ENCODE measurements at places on chromosomes 11 and 22.

DNA sequence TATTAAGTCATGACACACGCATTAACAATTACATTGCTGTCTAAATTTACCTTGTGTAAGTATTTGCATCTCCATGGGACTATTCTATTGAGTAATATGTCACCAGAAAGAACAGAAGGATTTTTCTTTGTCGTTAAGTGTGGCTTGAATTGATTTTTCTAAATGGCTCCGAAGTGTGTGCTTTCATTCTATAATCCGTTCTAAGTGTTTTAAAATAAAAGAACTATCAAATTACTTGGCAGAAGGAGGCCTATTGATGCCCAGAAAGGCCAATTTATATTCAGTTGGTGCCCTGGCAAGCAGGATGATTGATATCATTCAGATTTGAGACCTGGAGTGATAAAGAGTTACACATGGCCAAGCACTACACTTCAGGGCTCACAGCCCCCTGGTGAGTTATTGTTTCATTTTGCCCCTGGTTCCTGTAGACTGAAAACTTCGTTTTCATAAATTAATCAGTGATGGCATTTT lies 538.9 kb upstream of the ANO5 start:
- peak; percentile 96 for DNase-seq

GRCh38 chr11:27228232-27228905 lies 134.6 kb downstream of the CCDC34 start:
- no peak for DNase-seq

- DNase-seq = no peak
Observed at GRCh38 chr11:123429913-123430720, at the start of gene GRAMD1B. GRAMD1B (plus strand) TSS chr11:123430269; CDS start chr11:123430793, 524 bp downstream.

DNA sequence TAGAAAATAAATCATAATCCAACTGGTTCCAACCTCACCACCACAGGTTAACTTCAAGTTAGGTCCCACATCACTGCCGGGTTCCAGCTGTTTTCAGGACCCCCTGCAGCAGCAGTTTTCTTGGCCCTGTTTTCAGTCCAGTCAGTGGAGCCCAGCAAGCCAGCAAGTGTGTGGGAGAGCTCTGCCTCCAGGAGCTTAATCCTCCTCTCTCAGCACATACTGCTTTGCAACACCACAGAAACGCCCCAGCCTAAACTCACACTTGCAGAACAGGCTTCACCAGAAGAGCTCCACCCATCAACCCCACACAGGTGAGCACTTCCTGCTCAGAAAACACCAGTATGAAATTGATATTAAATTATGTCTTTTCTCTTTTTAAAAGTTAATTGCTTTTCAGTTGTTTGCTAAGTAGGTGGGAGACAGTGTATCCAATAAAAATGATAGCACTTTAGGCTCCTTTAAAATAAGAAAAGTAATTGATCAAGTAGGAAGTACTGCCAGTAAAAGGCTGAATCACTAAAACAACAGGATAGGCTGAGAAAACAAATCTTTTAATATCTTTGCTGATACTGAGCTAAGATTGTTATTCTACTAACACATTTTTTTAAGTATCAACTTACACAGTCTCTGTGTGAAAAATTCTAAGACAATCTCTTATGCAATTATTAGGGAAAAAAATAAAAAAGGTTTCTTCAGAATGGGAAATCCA lies 81.5 kb upstream of the TP53AIP1 start:
- no peak for DNase-seq

DNA sequence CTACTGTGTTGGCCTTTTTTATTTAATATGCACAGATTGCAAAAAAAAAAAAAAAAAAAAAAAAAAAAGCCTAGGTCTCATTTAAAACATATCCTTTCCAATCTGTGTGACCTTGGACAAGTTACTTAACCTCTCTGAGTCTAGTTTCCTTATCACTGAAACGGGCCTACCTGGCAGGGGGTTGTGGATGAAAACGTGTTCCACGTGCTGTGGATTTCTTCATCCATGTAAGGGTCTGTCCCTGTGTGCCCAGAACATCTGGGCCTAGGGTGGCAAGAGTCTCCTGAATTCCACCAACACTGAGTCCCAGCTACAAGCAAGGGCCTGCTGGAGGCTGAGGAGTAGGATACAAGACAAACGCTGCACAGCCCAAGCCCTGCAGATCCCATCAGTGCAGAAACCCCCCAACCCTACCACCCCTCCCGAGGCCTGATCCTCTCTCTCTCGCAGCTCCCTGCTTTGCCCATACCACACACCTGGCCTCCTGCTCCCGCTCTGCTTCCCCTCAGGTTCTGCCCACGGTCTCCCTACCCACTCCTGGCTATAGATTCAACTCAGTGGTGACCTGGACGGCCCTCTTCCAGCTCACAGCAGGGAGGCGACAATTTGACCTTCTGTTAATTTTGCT lies 4.7 kb upstream of the GNAZ start:
- DNase-seq = no peak

DNA sequence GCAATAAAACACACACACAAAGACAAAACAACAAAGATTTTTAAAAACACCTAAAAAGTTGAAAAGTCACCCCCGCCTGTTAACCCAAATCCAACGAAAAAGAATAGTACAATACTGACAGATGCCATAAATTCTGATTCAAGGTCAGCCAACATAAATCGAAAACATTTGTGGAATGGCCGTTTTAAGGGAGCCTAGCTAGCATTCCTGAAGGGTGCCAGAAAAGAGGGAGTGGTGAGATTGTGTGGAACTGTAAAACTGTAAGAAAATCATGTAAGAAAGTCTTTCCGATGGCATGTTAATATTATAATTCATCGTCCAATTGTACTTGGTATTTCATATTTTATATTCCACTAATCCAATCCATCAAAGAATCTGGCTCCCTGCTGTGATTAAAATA lies 75.1 kb downstream of the RAB38 start:
- no peak for DNase-seq

- no peak for DNase-seq
Observed at GRCh38 chr11:3128356-3129180, 36.5 kb downstream of the OSBPL5 start.

DNA sequence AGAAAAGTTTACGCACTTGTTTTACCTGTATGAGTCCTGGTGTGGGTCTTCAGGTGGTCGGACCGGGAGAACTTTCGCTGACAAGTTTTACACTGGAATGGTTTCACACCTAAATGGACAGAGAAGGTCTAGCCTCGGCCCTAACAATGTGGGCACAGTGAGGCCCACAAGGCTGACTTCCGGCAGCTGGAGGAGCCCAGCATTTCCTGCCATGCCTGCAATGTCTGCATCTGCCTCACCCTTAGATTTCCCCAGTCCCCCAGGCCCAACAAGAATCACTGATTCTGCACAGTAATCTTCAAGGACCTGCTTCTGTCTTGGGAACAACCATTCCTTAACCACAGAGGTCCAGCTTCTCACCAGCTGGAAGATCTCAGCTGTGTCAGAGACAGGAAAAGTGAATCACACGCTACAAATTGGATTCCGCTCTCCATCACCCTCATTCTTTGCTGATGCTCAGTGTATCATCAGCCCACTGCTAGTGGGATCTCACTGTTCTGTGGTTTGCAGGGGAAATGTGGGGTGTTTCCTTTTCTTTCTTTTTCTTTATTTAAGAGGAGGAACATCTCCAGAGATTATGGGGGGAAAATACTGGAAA lies 43.3 kb downstream of the WT1 start:
- no peak for DNase-seq

- no peak for DNase-seq
Observed at GRCh38 chr11:111598559-111598958, 3.7 kb upstream of the SIK2 start.

- DNase-seq = no peak
Observed at GRCh38 chr11:33064866-33065265, 25.5 kb downstream of the TCP11L1 start.

- DNase-seq = no peak
Observed at GRCh38 chr11:27392278-27393114, 29.5 kb upstream of the CCDC34 start.

DNA sequence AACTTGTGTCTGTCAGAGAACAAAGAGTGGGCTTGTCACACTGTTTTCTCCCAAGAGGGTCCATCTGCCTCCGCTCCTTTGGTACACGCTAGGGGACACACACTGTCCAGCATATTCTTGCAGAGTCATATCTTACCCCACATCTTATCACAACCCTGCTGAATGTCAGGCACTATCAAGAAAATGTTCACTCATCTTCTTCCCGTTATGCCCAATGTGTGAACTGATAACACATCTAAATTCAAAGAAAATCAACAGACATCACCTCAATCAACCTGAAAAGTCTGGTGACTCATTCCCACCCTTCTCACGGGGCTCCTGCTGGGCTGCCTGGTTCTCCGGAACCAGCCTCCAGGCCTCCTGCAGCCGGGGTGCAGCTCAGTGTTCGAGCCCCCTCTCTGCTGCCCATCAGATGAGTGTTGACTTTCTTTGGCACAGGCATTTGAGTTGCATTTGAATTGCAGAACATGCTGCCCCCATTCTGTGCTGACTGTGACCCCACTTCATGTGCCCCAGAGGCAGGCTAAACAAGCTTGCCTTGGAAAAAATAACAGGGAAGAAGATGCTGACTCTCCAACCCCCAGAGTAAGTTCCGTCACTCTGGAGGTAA lies 19.4 kb downstream of the GRAP2 start:
- DNase-seq = no peak

- DNase-seq = no peak
Observed at GRCh38 chr11:68189082-68189481, 24.0 kb downstream of the KMT5B start.

- DNase-seq = peak; percentile 4
Observed at GRCh38 chr22:22770280-22770871, 117.2 kb upstream of the IGLL5 start.

GRCh38 chr11:133921513-133921912 lies 35.3 kb downstream of the IGSF9B start:
- no peak for DNase-seq

GRCh38 chr11:33706546-33706945 lies 5.9 kb upstream of the C11orf91 start:
- DNase-seq = no peak

DNA sequence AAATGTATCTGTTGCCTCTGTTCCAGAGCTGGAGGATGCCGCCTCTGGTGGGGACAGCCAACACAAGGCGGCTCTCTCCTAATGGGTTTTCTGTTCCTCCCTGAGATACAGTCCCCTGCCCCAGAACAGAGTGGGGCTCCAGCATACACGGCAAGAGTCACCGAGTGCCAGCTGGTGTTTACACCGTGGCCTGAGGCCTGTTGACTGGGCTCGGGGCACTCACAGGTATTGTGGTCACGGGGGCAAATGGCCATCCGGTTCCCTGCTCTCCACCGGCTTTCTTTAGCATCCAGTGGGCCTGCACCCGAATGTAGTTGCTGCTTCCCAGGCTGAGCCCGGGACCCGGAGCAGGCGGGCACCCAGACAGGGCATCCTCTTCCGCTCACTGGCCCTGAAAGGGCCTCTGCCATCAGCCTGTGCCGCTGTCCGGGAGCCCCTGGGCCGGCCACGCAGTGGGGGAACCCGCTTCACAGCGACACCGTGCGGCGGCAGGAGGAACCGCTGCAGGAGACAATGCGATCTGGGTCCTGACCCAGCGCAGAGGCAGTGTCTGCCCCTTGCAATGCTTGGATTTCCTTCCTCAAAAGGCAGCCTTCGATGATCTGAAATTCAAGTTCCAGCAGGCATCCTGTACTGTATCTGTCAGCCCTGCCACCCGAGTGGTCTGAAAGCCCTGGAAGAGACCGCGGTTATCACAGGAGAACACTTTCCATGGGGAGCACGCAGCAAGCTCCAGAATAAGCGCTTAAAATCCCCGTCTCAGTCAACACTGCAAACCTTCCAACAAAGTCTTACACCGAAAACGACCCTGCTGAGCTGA lies 859 bp upstream of the KRTAP5-5 start:
- DNase-seq = no peak

DNA sequence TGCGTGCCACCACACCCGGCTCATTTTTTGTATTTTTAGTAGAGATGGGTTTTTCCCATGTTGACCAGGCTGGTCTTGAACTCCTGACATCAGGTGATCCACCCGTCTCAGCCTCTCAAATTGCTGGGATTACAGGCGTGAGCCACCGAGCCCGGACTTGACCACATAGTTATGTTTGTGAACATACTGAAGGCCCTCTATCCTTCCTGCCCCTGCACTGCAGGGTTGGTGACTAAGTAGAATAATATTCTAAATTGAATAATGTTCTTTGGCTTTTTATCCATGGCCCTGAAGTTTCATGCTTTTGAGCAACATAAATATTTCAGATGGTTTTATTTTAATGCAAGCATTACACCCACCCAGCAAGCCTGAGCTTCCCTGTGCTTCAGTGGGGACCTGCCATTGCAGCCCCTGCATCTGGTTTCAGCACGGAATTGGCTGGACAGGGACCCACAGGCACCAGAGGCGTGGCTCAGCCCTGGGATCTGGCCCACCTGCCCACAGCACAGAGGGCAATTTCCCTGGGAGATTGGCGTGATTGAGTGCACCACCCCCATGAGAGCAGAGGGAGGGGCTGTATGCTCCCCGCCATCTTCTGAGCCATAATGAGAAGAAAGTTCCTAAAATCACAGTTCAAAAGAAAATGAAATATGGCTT lies 460.5 kb downstream of the BRD1 start:
- no peak for DNase-seq

DNA sequence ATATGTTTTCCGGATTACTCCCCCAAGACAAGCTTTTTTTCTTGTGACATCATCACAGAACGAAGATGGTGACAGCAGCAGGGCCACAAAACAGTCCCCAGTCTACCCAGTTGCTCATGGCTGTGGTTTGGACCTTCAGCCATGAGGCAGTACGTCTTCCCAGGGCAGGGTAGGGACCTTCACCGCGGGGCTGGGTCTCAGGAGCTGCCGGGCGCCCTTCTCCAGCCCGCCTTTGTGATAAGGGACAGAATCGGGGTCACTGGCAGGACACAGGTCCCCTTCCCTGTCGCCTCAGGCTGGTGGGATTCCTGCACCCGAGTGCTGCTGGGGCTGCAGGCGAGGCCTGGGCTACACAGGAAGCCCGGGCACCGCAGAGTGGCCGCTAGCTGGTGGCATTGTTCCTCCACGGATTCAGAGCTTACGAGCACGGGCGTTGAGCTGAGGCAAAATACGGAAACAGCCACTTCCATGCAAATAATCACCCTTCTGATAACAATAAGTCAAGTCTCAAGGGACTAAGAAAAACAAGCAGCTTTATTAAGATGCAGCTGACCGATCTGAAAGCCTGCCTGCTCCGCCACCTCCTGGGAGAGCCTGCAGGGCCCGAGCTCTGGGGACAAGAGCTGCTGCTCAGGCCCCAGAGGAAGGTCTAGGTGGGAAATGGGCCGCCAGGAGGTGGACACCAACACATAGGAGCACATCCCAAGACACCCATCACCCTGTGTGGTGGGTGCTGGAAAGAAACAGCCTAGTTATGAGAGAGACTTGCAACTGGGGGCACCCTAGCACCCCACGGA lies 12.3 kb downstream of the TBX1 start:
- no peak for DNase-seq
